Sigmoid colon (tissue), 7 donors: ENCODE measurements at places on chromosomes 7 and 10.

DNA sequence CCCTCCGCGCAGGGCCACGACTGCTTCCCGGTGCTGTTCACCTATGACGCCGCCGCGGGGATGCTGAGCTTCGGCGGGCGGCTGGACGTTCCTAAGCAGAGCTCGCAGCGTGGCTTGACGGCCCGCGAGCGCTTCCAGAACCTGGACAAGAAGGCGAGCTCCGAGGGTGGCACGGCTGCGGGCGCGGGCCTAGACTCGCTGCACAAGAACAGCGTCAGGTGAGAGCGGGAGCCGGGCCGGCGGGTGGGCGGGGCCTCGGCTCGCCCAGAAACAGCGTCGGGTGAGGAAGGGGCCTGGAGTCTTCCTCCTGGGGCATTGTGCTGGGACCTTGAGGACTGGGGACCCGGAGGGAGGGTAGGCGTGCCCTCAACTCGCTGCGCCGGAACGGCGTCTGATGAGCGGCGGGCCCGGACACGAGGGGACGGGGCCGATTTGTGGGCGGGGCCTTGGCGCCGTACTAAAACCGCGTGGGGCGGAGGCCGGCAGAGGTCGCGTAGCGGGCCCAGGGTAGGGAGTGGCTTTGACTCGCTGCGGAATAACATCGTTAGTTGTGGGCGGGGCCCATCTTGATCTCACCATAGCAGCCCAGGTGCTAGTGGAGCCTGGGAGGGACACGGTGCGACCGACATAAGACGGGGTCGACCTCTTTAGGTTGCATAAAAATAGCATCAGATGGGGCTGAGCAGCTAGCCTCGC lies 15.6 kb downstream of the PDAP1 start:
- H3K4me3 ChIP-seq: peak overlapping the region; percentile 61
- peaks cover 33% of the 10 kb centered on the region for H3K36me3 ChIP-seq
- H3K27ac ChIP-seq: peak overlapping the region; percentile 64
- peak; percentile 91 for DNase-seq
- H3K27me3 ChIP-seq: no peaks in the 10 kb centered on the region

DNA sequence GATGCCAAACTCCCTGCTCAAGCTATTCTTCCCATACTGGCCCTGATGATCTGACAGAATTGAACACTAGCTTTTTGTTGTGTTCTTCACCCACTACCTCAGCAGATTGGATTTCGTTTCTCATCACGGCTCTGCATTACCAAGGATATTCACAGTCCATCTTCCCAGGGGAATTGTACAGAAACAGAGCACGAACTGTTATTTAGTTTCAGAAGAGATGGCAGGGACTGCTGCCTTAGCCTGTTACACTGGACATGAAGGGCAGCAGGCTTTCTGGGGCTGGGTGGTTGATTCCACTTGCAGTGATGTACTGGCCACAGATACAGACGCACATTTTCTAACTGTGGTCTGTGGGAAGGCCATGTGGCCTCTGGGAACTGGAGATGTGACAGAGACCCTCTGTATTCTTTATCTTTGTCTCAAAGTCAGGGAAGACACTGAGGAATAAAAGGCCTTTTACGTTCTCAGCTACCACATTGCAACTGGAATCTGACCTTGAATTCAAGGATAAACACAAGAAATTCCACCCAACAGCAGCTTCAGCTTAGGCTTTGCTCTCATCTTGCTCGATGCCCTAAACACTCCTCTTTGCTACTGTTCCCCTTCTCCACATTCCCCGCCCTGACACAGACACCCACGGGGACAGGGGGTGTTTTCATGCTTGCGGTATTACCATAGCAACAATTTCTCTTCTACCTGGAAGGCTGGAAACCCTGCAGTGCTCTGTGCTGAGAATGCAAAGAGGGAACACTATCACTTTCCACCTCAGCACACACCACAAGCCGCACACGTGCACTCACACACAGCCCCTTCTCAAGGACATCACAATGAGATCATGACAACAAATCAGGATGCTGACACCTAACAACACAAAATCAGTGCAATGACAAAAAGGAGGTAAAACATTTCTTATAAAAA lies 81.7 kb downstream of the RNF216 start:
- no peaks in the 10 kb centered on the region for H3K27me3 ChIP-seq
- peaks cover 11% of the 10 kb centered on the region for H3K36me3 ChIP-seq
- no peak overlapping the region for H3K4me3 ChIP-seq
- H3K4me1 ChIP-seq: peaks cover 80% of the 10 kb centered on the region
- H3K27ac ChIP-seq: peak overlapping the region; percentile 93

DNA sequence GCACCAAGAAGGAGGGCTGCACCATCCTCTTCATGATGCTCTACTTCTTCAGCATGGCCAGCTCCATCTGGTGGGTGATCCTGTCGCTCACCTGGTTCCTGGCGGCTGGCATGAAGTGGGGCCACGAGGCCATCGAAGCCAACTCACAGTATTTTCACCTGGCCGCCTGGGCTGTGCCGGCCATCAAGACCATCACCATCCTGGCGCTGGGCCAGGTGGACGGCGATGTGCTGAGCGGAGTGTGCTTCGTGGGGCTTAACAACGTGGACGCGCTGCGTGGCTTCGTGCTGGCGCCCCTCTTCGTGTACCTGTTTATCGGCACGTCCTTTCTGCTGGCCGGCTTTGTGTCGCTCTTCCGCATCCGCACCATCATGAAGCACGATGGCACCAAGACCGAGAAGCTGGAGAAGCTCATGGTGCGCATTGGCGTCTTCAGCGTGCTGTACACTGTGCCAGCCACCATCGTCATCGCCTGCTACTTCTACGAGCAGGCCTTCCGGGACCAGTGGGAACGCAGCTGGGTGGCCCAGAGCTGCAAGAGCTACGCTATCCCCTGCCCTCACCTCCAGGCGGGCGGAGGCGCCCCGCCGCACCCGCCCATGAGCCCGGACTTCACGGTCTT lies 1.9 kb downstream of the FZD1 start:
- H3K4me1 ChIP-seq: peaks cover 15% of the 10 kb centered on the region
- peak overlapping the region; percentile 72 for H3K4me3 ChIP-seq
- H3K27me3 ChIP-seq: no peaks in the 10 kb centered on the region

DNA sequence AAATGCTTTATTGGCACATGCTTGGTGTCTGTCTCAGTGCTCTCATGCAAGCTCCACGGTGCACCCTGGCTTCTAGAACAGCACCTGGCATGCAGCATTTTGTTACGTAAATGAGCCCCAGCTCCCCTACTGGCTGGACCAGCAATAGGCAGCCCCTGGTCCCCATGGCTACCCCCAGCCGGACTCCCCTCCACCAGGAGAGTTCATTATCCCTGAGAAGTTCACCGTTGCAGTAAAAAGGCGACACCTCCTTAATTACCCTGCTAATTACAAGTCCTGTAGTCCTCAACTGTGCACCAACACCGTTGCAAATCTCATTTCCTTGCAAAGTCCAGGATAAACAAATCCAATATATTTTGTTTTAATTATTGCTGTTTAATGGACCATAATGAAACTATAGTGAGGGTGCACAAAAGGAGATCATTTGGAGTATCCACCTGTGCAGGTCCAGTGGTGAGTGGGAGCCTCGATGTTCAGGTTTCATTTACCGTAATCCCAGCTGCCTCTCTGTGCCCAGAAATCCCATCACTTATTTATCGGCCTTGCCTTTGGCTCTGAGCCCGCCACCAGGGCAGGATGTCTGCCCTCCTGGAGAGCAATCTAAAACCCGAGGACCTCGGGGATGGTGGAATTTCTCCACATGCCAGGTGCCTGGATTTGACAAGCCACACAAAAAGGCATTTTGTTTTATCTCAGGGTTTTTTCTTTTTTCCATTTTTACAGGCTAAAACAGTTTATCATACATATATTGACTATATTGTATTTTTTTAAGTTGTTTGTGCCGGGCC lies 12.8 kb upstream of the DRGX start:
- H3K36me3 ChIP-seq: no peaks in the 10 kb centered on the region
- H3K27me3 ChIP-seq: peaks cover 31% of the 10 kb centered on the region
- no peak for DNase-seq
- H3K4me1 ChIP-seq: no peaks in the 10 kb centered on the region

DNA sequence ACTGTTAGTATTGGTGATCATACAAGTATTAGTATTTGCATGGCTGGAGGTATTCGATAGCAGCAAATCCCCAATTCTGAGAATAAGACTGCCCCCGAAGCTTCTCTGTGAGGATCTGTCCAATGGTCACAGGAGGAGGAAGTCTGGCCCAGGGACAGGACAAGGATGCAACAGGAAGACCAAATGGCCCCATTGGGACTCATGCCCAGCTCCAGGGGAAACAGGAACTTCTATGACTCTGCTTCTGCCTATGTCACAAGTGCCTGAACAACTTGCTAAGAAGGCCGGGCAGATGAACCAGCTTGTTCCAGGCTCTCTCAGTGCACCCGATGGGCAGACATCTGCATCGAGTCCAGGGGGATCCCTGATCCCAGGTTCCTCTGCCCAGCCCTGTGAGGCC lies 172.0 kb upstream of the GRB10 start:
- DNase-seq: no peak
- H3K27me3 ChIP-seq: no peaks in the 10 kb centered on the region
- no peak overlapping the region for H3K4me3 ChIP-seq
- H3K4me1 ChIP-seq: no peaks in the 10 kb centered on the region

DNA sequence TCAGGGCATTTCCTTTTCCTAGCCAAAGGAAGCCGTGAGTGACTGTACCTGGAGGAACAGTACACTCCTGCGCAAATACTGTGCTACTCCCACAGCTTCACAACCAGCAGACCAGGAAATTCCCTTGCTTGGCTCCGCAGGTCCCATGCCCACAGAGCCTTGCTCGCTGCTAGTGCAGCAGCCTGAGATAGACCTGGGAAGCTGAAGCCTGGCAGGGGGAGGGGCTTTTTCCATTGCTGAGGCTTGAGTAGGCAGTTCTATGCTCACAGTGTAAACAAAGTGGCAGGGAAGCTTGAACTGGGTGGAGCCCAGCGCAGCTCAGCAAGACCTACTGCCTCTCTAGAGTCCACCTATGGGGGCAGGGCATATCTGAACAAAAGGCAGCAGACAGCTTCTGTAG lies 291.2 kb downstream of the HGF start:
- H3K27me3 ChIP-seq: no peaks in the 10 kb centered on the region
- H3K4me3 ChIP-seq: no peak overlapping the region
- no peak for DNase-seq
- H3K36me3 ChIP-seq: no peaks in the 10 kb centered on the region
- H3K27ac ChIP-seq: no peak overlapping the region

- H3K27ac ChIP-seq: no peak overlapping the region
- peaks cover 2% of the 10 kb centered on the region for H3K36me3 ChIP-seq
- H3K4me3 ChIP-seq: no peak overlapping the region
- no peaks in the 10 kb centered on the region for H3K27me3 ChIP-seq
Observed at GRCh38 chr7:106102387-106102966, 9.6 kb downstream of the SYPL1 start.

- no peak overlapping the region for H3K27ac ChIP-seq
- H3K27me3 ChIP-seq: no peaks in the 10 kb centered on the region
- DNase-seq: no peak
- no peaks in the 10 kb centered on the region for H3K36me3 ChIP-seq
- no peaks in the 10 kb centered on the region for H3K4me1 ChIP-seq
Observed at GRCh38 chr10:115861455-115861854, 411.6 kb downstream of the GFRA1 start.

DNA sequence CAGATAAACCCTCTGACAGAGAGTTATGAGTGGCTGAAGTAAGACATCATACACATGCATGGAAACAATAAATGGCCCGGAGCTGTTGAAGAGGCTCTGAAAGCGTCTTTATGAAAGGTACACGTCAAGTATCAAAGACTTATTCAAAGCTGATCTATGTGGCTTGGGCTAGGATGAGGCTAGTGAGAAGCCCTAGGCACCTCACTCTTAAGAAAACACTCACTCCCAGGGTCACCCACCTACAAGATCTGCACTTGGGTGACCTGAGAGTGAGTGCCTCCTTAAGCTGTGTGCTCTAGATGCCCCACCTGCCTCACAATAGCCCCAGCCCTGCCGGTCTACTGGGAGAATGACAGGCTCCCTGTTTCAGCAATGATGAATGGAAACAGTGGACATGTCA lies 1.1 kb upstream of the GIMAP1 start:
- no peak overlapping the region for H3K4me3 ChIP-seq
- no peaks in the 10 kb centered on the region for H3K36me3 ChIP-seq
- no peak for DNase-seq

DNA sequence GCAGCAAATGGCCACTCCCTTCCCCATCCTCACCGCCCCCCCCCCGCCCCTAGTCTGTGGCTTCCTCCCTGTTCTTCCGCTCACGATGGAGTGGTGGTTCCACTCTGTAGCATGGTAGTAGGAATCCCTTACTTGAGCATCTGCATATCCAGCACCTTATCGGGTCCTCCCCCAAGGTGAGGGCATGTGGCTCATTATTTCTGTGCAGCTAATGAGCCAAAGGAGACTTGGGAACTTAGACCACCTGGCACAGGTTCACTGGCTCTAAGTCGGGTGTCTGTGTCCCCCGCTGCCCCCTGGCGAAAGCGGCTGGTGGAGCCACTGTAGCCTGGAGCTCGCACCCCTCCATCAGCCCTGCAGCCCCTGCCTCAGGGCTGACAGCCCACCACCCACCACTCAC lies 22.8 kb upstream of the GPR26 start:
- H3K27me3 ChIP-seq: no peaks in the 10 kb centered on the region
- H3K36me3 ChIP-seq: no peaks in the 10 kb centered on the region
- peak; percentile 27 for DNase-seq
- H3K27ac ChIP-seq: no peak overlapping the region

DNA sequence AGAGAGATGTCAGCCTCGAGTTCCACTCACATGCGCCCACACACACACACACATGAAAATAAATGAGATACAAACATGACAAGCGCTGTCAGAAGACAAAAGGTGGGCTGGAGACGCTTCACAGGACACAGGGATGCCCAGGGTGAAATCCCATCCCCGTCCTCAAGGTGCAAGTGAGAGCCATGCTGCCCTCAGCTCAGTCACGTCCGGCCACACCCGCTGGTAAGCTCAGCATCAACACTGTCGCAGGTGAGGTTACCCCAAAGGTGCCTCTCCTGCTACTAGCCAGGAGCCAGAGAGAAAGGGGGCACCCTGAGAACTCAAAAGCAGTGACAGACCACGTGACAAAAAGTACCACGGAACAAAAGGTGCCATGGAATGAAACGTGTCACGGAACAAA lies 22.2 kb downstream of the PITRM1 start:
- H3K4me3 ChIP-seq: no peak overlapping the region
- peaks cover 78% of the 10 kb centered on the region for H3K36me3 ChIP-seq
- DNase-seq: no peak
- H3K27ac ChIP-seq: no peak overlapping the region
- no peaks in the 10 kb centered on the region for H3K27me3 ChIP-seq
